ENCODE measurements at places on chromosomes 16 and 17.

DNA sequence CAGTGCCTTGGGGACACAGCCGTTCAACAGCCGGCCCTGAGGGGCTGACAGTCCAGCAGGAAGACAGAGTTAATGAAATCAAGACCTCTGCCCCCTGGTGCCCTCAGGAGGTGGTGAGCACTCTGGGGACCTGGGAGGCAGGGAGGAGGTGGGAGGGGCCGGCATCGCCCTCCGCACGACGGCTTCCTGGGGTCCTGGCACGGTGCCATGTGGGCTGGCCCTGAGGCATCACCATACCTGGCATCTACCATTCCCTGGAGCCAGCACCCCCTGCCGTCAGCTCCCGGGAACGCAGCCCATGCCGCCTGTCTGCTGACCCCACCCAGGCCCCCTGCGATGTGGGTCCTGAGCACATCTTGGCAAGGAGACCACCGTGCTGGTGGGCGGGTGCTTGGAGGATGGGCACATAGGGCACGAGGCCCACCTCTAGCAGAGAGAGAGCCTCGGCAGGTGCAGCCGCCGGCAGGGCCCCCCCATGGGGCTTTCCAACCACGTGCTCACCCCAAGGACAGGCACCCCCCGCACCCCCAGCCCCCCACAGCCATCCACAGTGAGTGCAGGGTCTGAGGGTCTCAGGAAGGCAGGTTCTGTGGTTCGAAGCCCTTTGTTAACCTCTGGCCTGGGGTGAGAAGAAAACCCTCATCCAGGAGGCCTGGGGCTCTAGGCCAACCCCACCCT is 52.5 kb downstream of the ZFPM1 start:
- H3K27me3 ChIP-seq = no peaks in the 10 kb centered on the region
- H3K4me1 ChIP-seq = peaks cover 3% of the 10 kb centered on the region
- H3K36me3 ChIP-seq = no peaks in the 10 kb centered on the region
- no peak overlapping the region for H3K27ac ChIP-seq
- H3K4me3 ChIP-seq = no peak overlapping the region

- H3K4me1 ChIP-seq = peaks cover 14% of the 10 kb centered on the region
- H3K27me3 ChIP-seq = no peaks in the 10 kb centered on the region
- H3K27ac ChIP-seq = peak overlapping the region; percentile 27
- H3K36me3 ChIP-seq = no peaks in the 10 kb centered on the region
These were observed 65.3 kb downstream of the RMI2 start for GRCh38 chr16:11410376-11411058.

DNA sequence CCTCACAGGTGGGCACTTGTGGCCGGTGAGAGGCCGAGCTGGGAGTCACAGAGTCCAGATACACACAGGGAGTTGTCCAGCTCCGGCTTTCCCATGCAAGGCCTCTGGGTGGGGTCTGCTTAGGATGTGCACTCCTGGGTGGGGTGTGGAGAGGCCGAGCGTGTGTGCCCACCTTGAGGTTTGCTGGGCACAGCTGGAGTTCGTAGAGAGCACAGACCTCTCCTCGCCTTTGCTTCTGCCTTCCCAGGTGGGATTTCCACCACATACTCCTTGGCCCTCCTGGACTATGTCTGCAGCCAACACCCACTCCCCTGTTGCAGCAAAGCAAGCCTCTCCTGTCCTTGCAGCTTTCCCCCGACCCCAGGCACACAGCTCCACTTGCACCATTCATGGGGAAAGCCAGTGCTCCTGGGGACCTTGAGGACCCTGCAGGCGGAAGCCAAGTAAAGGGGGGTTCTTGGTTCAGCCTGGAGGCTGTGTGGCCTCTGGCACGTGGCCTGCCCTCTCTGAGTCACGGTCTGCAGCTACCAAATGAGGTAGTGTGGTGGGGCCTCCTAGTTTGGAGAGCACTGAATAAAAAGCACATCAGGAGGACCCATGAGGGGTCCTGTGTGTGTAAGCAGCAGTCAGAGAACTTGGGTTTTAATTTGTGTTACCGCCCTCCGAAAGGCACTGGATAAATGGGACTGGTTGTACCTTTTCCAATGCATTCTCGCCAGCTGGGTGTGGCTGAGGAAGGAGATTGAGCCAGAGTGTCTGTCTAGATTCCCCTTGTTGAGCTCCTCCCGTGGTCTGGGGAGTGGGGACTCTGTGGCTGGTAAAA is 31.5 kb downstream of the MPRIP start:
- no peak overlapping the region for H3K4me3 ChIP-seq
- peaks cover 49% of the 10 kb centered on the region for H3K4me1 ChIP-seq
- H3K27ac ChIP-seq = no peak overlapping the region
- no peak for DNase-seq

GRCh38 chr16:7492122-7492521 is 159.5 kb downstream of the RBFOX1 start:
- H3K27ac ChIP-seq = no peak overlapping the region
- peaks cover 39% of the 10 kb centered on the region for H3K27me3 ChIP-seq
- no peak overlapping the region for H3K4me3 ChIP-seq
- H3K4me1 ChIP-seq = no peaks in the 10 kb centered on the region
- H3K36me3 ChIP-seq = no peaks in the 10 kb centered on the region
- DNase-seq = no peak

DNA sequence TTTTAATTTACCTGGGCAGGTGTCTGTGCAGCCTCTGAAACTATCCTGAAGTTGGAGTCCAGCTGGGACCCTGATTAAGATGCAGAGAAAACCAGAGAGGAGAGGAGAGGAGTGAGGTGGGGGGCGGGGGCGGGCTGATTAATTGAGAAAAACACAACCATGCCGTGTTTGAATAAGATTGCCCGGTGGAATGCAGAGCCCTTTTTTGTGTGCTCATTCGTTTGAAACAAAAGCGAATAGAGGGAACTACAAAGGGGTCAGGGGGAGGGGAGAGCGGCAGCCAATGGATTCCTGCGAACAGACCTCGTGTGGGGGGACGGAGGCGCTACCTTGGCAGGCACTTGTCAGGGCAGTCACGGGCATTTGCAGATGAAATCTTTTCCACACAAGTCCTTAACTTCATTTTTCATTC is 355.8 kb downstream of the SOX9 start:
- no peak overlapping the region for H3K4me3 ChIP-seq
- H3K4me1 ChIP-seq = peaks cover 17% of the 10 kb centered on the region
- DNase-seq = no peak
- no peaks in the 10 kb centered on the region for H3K36me3 ChIP-seq

DNA sequence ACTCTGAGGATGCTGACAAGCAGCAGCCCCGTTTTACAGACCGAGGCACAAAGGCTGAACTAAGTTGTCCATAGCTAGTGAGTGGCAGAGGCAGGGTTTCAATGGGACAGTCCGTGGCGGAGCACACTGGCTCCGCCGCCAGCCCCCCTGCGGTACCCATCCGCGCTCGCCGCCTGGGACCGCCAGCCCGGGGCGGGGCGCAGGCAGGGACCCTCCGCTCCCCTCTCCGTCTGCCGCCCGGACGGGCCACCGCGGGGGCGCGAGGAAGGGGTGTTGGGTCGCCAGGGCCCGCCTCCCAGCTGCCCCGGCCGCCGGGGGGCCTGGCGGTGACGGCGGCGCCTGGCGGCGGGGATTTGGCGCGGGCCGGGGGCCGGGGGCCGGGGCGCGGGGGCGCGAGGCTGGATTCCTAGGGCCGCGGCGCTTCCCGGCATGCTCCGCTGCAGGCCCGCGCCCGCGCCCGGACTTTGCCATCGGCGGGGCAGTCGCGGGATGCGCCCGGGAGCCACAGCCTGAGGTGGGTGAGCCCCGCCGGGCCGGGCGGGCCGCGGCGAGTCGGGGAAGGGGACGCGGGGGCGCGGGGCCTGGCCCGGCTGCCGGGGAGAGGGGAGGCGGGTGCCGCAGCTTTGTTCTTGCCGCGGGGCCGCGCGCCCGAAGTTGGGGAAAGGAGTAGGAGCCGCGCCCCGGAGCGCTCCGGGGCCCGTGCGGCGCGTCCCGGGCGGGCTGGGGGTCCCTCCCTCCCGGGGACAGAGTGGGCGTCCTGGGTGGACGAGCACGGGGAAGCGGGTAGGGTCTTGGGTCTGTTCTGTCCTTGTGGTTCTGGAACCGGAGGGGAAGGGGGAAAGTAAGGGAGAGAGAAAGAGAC is at the start of gene TMEM98:
TSS of gene TMEM98 (plus strand) at position 430 of the 862 bp plus-strand sequence. CDS start 3,376 bp downstream, outside the sequence.
- peaks cover 13% of the 10 kb centered on the region for H3K4me1 ChIP-seq
- DNase-seq = peak; percentile 48
- H3K27ac ChIP-seq = peak within 1 kb of the TSS; percentile 65

Measured in neural crest cell (in vitro differentiated cells).